ENCODE measurements at places on chromosomes 3 and 15. TPM values are rescaled to one million over a fixed set of nuclear protein-coding genes. Genes with fewer than 3 reads are reported as not detected.

GRCh38 chr3:51945031-51945840 lies 3.1 kb downstream of the PARP3 start:
- no peak overlapping the region for H3K4me3 ChIP-seq
- peaks cover 30% of the 10 kb centered on the region for H3K27me3 ChIP-seq
- no peak overlapping the region for H3K27ac ChIP-seq
- no peaks in the 10 kb centered on the region for H3K36me3 ChIP-seq
- peaks cover 11% of the 10 kb centered on the region for H3K4me1 ChIP-seq

GRCh38 chr15:86392874-86393273 lies 313.2 kb downstream of the AGBL1 start:
- no peak overlapping the region for H3K27ac ChIP-seq
- no peak overlapping the region for H3K4me3 ChIP-seq
- no peaks in the 10 kb centered on the region for H3K36me3 ChIP-seq
- H3K4me1 ChIP-seq, result no peaks in the 10 kb centered on the region
- DNase-seq, result no peak
- no peaks in the 10 kb centered on the region for H3K27me3 ChIP-seq

DNA sequence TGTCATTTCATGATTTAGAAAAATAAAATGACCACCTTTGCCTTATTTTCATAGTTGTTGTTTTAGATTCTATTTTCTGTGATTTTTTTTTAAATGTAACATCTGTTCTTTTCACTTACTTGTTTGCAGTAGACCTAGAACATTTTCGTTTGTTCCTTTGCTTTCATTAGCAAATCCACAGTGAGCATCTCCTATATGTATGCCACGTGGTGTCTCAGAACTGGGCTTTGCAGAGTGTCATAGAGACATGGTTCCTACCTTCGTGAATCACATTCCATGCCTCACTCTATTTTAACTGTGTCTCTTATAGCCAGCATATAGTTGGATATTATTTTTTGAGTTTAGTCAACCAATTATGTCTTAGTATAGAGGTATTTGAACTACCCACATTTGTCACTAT lies 118.2 kb downstream of the KLF13 start:
- H3K4me1 ChIP-seq, result peaks cover 4% of the 10 kb centered on the region
- H3K27me3 ChIP-seq, result peaks cover 28% of the 10 kb centered on the region
- no peaks in the 10 kb centered on the region for H3K36me3 ChIP-seq
- no peak for DNase-seq
- H3K27ac ChIP-seq, result no peak overlapping the region

- H3K4me1 ChIP-seq, result no peaks in the 10 kb centered on the region
- no peak for DNase-seq
- no peak overlapping the region for H3K27ac ChIP-seq
- no peaks in the 10 kb centered on the region for H3K36me3 ChIP-seq
Measured at GRCh38 chr3:90136456-90137191, 1029.2 kb downstream of the EPHA3 start.

- no peak overlapping the region for H3K27ac ChIP-seq
- H3K27me3 ChIP-seq, result no peaks in the 10 kb centered on the region
- no peak for DNase-seq
- no peaks in the 10 kb centered on the region for H3K4me1 ChIP-seq
- no peak overlapping the region for H3K4me3 ChIP-seq
Measured at GRCh38 chr3:28326458-28326926, 22.0 kb upstream of the ZCWPW2 start.

GRCh38 chr3:144058713-144059112 lies 87.1 kb downstream of the DIPK2A start:
- no peaks in the 10 kb centered on the region for H3K36me3 ChIP-seq
- H3K27me3 ChIP-seq, result no peaks in the 10 kb centered on the region
- no peak overlapping the region for H3K27ac ChIP-seq
- H3K4me1 ChIP-seq, result peaks cover 22% of the 10 kb centered on the region
- DNase-seq, result no peak

DNA sequence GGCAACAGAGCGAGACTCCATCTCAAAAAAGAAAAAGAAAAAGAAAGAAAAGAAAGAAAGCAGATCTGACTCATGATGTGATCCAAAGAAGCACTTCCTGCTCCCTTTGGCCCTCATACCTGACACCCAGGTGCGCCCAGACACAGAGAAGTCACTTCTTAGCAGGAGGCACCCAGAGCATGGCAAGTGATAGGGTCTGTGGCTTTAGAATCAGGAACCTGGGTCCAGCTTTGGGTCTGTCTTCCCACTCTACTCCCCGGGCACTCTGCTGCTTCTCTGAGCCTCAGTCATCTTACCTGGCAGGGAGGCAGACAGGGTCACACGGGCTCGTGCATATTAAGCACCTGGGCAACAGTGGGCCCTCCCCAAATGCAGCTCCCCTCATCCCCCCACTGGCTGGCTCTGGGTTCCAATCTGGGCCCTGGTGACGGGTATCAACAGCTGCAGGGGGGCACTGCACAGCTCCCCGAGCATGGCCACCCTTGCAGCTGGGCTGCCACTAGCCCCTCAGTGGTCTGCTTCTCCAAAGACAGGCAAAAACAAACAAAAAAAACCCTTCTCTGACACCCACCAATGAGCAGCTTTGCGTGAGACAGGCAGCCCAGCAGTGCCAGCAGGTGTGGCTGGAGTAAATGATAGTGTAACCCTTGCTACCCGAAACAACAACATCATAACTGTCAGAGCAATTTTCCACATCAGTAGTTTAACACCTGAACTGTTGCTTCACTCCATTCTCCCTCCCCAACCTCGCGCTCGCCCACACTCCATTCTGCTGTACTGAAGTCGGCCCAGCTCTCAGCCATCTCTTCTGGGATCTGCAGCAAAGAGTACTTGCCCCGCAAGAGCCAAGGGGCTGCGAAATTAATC lies 99.8 kb downstream of the MEGF11 start:
- peaks cover 16% of the 10 kb centered on the region for H3K4me1 ChIP-seq
- no peaks in the 10 kb centered on the region for H3K27me3 ChIP-seq
- H3K4me3 ChIP-seq, result no peak overlapping the region
- no peaks in the 10 kb centered on the region for H3K36me3 ChIP-seq
- no peak overlapping the region for H3K27ac ChIP-seq

DNA sequence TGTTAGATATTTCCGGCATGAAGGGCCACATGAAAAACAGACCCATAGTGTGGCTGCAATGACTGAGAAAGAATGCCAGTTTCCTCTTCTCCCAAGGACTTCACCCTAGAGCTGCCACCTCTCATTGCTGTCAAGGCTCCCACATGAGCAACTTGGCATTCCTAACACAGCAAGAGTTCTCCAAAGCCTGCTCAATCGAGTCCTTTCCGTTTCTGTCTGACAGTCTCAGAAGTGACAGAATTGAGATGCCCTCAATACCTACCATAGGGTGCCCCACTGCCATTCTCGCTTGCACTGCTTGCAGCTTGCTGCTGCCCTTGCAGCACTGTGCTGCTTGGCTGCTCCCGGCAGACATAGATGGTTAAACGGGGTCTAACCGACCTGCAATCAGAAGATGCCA lies 44.3 kb downstream of the UBP1 start:
- no peaks in the 10 kb centered on the region for H3K27me3 ChIP-seq
- H3K4me3 ChIP-seq, result no peak overlapping the region
- no peaks in the 10 kb centered on the region for H3K4me1 ChIP-seq
- no peak for DNase-seq

GRCh38 chr15:78507831-78508160 lies 419 bp downstream of the HYKK start:
- H3K27ac ChIP-seq, result no peak overlapping the region
- H3K36me3 ChIP-seq, result no peaks in the 10 kb centered on the region
- peak overlapping the region; percentile 63 for H3K4me3 ChIP-seq
- H3K27me3 ChIP-seq, result peaks cover 32% of the 10 kb centered on the region

- H3K27ac ChIP-seq, result no peak overlapping the region
- no peak overlapping the region for H3K4me3 ChIP-seq
- no peaks in the 10 kb centered on the region for H3K36me3 ChIP-seq
- no peak for DNase-seq
- H3K4me1 ChIP-seq, result no peaks in the 10 kb centered on the region
- H3K27me3 ChIP-seq, result no peaks in the 10 kb centered on the region
Measured at GRCh38 chr3:174342941-174343501, 516.1 kb upstream of the NAALADL2 start.

GRCh38 chr15:25372298-25372697 lies 66.5 kb downstream of the UBE3A start:
- H3K4me3 ChIP-seq, result no peak overlapping the region
- H3K27me3 ChIP-seq, result no peaks in the 10 kb centered on the region
- H3K4me1 ChIP-seq, result no peaks in the 10 kb centered on the region
- H3K27ac ChIP-seq, result no peak overlapping the region
- H3K36me3 ChIP-seq, result peaks cover 16% of the 10 kb centered on the region

- H3K36me3 ChIP-seq, result no peaks in the 10 kb centered on the region
- H3K4me3 ChIP-seq, result no peak overlapping the region
- no peaks in the 10 kb centered on the region for H3K4me1 ChIP-seq
- no peak for DNase-seq
- no peak overlapping the region for H3K27ac ChIP-seq
Measured at GRCh38 chr15:94238539-94239118, 7.3 kb downstream of the MCTP2 start.

DNA sequence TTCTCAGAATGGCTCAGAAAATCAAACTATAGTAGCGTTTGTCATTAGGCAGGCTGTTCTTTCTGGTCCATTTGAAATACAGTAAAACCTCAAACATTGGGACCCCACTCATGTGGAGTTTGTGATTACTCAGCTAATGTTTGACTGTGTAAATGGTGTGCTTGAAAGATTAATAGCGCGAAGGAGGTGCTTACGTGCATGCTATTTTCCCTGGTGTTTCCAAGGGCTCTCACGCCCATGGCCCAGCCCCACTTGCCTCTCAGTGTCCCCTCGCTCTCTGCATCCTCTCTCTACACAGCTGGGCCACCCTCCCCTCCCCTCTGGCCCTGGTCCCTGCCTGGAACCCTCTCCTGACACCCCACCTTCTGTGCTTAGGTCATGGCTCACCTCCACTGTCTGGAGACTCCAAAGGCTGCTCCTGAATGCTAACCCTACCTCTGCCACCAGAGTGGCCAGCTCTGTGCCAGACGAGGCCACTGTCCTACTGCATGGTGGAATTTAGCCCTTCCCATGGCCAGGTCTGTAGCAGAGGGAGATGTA lies 194.2 kb downstream of the PLCL2 start:
- H3K27ac ChIP-seq, result no peak overlapping the region
- no peaks in the 10 kb centered on the region for H3K36me3 ChIP-seq
- H3K4me1 ChIP-seq, result no peaks in the 10 kb centered on the region
- no peak for DNase-seq

DNA sequence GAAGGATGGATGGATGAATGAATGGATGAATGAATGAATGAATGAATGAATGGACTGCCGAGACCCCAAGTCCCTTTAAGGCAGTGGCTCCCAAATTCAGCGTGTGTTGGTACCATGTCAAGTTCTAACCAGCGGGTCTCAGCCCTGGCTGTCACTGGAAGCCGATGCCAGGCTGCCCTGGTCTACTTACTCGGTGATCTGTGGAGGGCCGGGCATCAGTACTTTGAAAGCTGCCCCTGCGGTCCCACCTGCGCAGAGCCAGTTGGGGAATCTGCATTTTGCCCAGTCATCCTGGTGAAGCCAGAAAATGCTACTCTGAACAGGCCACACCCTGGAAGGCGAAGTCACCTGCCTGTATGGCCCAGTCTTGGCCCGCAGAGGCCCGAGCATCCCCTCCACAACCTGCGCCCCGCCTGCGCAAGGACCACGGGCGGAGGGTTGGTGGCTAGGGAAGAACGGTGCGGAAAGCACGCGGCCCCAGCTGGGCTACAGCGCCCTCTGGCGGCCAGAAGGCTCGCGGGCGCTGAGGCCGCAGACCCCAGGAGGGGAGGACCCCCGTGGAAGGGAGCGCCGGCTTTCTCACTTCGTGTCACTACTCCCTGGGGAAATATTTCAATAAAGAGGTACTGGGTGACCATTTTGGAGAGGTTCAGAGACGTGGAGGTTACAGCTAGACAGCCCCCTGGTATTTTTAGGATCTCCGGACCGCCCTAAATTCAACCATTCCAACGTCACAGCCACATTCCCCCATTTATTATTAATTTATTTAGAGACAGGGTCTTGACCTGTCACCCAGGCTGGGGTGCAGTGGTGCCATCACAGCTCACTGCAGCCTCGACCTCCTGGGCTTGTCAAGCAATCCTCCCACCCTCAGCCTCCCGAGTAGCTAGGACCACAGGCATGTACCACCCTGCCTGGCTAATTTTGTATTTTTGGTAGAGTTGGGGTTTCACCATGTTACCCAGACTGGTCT lies 34.9 kb downstream of the PRKCD start:
- DNase-seq, result peak; percentile 86
- H3K4me3 ChIP-seq, result no peak overlapping the region
- H3K27me3 ChIP-seq, result no peaks in the 10 kb centered on the region

- no peaks in the 10 kb centered on the region for H3K36me3 ChIP-seq
- DNase-seq, result no peak
- no peaks in the 10 kb centered on the region for H3K27me3 ChIP-seq
- H3K4me3 ChIP-seq, result no peak overlapping the region
- peaks cover 22% of the 10 kb centered on the region for H3K4me1 ChIP-seq
Measured at GRCh38 chr3:173932624-173933023, 535.1 kb downstream of the NLGN1 start.

DNA sequence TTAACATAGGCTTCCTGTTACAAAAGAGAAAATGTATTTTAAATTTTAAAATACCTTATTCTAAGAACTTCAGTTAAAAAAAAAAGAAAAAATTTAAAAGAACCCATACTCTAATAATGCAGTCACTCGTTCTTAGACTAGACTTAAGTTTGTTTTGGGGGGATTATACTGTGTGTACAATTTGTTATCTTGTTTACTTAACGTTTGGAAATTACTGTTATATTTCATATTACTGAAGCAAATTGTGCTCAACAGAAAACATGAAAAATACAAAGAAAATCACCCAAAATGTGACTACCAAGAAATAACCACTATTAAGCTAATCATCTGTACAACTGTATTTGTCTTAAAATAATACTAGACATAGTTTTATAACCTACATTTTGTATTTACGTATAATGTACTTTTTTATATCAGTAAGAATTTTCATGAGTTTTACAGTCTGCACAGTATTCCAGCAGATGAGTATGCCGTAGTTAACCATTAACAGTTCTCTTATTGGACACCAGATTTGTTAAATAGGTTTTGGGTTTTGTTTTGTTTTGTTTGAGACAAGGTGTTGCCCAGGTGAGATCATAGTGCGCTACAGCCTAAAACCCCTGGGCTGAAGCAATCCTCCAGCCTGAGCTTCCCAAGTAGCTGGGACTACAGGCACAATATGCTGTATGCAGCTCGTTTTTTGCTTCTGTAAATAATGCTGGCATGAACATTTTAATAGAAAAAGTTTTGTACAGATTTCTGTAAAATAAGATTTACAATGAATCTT lies 88.8 kb upstream of the CHD2 start:
- no peak for DNase-seq
- H3K27ac ChIP-seq, result peak overlapping the region; percentile 100
- H3K4me3 ChIP-seq, result peak overlapping the region; percentile 56
- H3K4me1 ChIP-seq, result peaks cover 34% of the 10 kb centered on the region
- no peaks in the 10 kb centered on the region for H3K27me3 ChIP-seq

DNA sequence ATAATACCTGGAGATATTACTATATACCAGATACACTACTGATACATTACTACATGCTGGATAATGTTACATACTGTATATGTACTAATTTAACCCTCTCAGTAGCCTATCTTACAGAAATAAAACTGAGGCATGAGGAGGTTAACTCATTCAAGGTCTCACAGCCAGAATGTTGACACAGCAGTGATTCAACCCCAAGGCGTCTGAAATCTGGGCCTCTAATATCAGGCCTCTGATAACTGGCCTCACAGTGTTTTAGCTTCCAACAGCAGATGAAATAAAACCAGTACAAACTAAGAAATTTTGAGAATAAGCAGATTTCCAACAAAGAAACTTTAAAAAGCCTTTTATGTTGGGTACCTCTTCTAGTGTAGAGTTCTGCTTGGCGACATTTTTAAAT lies 23.4 kb downstream of the DZIP1L start:
- peaks cover 11% of the 10 kb centered on the region for H3K36me3 ChIP-seq
- H3K4me1 ChIP-seq, result no peaks in the 10 kb centered on the region
- DNase-seq, result no peak

The GPR160 gene
- total RNA-seq, result 4.3 TPM

The DHFR2 gene
- total RNA-seq, result 7.0 TPM

The DGKG gene
- total RNA-seq, result 0.37 TPM

The RBPMS2 gene
- 0.15 TPM for total RNA-seq
